Jurkat, Clone E6-1 (cell line): ENCODE measurements at places on chromosomes 16 and 17.

GRCh38 chr16:3525951-3526350 is 25.1 kb downstream of the CLUAP1 start:
- DNase-seq, result no peak

DNA sequence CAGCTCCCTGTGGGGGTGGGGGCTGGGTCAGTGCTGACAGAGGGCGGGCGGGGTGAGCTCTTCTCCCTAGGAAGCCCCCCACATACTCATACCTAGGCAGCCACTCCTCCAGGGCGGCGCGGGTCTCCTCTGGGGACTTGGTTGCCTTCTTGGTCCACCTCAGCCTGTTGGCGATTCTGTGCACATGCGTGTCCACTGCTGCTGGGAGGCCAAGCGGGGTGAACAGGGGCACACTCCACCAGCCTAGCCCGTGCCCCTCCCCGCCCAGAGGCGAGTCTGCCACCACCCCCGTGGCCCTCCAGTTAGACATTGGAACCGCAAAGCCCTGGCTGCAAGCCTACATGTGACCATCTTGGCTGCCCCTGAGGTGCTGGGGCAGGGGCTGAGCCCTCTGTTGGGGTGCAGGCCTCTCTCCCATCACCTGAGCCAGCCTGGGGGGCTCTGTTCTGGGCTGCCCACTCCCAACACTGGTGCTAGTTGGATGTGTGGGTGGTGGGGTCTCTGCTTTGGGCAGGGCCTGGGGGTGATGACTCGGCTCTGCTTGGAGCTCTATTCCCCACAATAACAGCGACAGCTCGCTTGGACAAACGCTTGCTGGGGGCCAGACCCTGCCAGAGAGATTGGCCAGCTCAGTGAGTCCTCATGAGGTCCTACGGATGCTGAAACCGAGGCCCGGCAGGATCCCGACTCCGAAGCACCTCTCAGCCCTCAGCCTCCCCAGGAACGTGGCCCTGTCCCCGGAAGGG is 7.4 kb downstream of the NTHL1 start:
- DNase-seq, result no peak

- no peak for DNase-seq
Measured at GRCh38 chr16:67647111-67647651, 2.2 kb downstream of the CARMIL2 start.

GRCh38 chr16:23979982-23980381 is 144.2 kb downstream of the PRKCB start:
- no peak for DNase-seq

DNA sequence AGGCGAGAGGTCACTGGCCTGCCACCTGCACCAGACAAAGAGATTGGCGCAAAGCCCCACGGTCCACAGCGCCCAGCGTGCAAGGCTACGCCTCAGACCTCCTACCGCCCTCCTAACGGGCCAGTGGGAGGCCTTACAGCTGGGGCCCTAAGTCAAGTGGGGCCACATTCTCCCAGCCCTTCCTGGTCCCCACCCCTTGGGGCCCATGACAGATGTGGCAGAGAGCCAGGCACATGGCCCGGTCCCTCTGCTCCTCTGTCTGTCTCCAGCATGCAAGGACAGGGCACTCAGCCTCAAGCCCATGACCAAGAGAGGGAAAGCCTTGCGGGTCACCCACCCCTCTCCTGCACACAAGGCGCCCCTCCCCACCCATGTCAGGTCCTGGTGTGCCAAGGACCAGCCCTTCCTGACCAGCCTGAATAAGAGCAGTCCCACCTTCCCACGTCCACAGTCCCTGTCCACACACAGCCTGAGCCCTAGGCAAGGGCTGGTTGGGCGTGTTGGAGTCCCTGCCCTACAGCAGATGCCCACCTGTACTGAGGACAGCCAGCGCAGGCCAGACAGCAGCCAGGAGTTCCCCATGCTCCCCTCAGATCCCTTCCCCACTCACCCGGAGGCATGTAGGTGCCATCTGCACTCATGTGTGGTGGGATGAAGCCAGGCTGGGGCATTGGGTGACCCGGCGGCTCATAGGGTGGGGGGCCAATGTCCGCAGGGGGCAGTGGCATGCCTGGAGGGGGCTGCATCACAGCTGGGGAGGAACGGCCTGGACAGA is 25.3 kb downstream of the CDIP1 start:
- no peak for DNase-seq

GRCh38 chr17:68458260-68459036 is 1.2 kb upstream of the WIPI1 start:
- no peak for DNase-seq

DNA sequence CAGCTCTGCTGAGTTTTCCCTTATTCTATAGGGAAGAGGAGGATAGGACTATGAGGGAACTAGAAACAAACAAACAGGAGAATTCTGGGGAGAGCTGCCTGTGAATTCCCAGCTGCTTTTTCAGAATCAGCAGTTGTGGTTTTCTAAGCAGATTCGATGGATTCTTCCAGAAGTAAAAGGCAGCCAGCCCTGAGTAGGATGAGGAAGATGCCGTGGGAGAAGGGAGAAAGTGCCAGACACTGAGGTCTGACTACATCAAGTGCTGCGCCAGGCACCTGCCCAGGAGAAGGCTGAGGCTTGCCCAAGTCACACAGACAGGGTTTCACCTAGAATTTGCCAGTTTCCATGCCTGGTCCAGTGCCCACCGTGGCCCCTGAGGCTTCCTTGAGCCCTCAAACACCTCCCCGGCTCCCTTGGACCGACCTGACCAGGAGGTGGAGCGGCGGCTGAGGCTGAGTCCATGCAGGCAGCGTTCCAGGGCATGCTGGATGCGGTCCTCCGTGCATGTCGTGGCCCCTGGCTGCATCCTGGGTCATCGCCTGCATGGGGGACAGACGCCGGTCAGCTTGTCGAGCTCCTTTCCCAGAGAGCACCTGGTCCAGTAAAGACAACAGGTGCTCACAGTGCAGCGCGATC is 43.6 kb upstream of the PIK3R6 start:
- DNase-seq, result no peak

DNA sequence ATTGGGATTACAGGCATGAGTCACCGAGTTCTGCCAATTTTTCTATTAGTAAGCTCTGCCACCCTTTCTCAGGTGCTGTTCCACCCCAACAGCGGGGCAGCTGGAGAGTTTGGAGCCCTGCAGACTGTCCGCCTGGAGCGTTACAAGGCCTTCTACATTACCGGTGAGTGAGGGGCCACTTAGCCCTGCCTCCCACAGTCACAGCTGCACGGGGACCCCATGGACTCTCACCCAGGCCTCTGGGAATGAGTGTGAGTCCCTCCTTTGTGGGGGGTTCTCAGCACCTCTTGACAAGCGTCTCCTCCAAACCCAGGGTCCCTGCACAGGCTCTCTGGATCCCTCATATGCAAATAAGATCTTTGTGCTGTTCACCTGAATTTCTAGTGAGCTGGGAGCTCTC is 56.0 kb downstream of the WIPI1 start:
- no peak for DNase-seq

GRCh38 chr17:27513849-27514248 is 57.6 kb downstream of the KSR1 start:
- no peak for DNase-seq

DNA sequence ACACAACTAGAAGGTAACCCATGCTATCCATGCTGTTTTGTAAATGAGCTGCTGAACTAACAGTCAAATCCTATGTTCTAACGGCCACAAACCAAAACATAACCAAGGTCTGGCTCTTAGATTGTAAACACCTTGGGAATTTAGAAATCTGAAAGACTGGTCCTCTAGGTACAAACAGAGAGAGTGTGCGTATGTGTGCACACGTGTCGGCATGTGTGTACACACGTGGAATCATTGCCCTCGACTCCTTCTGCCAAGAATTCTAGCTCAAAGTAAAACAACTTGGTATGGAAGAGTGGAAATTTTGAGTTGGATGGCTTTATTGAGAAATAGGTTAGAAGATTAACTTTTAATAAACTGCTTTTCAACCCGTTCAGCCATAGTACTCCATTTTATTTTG is 18.1 kb upstream of the GHDC start:
- DNase-seq, result no peak
